ENCODE measurements at places on chromosomes 1 and 21. TPM values are rescaled to one million over a fixed set of nuclear protein-coding genes. Genes with fewer than 3 reads are reported as not detected.
A peak's percentile ranks its signal among the peaks of the same experiment; 100 is the strongest.

DNA sequence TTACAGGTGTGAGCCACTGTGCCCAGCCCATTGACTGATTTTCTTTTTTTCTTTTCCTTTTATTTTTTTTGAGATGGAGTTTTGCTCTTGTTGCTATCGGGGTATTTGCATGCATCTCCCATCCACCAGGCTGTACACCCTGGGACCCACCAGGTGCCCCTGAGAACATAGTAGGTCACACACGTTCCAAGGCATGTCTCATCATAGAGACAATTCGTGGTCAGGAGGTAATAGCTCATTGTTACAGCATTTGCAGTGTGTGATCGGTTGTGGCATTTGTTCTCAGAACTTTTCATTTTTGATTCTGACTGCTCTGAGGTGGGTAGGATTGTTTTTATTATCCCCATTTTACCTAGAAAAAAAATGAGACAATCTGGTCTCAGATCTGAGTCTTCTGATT lies 29.6 kb downstream of the BCL9 start:
- ATAC-seq: no peak

- no peak for ATAC-seq
Measured at GRCh38 chr1:191618181-191618580, 540.1 kb upstream of the RGS18 start.

DNA sequence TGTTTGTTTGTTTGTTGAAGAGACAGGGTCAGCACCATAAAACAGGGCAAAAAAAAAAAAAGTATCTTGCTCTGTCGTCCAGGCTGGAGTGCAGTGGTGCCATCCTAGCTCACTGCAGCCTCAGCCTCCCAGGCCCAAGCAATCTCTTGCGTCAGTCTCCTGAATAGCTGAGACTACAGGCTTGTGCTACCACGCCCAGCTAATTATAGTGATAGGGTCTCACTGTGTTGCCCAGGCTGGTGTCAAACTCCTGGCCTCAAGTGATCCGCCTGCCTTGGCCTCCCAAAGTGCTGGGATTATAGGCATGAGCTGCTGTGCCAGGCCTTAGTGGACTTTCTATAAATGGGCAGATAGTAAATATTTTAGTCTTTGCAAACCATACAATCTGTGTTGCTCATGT lies 19.2 kb downstream of the DDI2 start:
- no peak for ATAC-seq

DNA sequence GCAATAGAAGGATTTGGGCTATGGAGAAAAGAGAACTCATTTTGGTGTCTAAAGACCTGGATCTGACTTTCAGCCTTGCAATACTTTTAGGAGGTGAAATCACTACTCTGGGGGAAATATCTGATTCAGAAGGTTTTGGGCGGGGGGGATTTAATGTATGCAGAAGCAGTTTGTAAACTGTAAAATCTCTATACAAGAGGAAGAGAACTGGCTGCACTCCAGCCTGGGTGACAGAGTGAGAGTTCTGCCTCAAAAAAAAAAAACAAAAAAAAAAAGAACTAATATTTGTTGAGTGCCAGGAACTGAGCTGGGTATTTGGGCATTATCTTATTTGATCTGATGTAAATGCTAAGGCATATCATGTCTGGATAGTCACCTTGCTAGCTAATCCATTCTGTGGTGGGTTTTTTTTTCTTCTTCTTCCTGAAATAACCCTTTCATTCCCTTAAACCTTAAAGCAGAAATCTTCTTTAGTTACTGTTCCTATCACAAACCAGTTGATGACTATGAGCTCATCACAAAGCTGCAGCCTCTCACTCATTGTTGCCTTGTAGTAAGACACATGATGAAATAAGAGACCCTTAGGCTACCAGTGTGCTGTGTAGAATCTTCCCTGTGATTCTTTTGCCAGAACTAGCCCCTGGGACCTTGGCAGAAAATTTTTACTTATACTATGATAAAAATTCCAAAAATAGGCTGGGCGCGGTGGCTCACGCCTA lies 35.6 kb upstream of the SLC16A1 start:
- no peak for ATAC-seq

DNA sequence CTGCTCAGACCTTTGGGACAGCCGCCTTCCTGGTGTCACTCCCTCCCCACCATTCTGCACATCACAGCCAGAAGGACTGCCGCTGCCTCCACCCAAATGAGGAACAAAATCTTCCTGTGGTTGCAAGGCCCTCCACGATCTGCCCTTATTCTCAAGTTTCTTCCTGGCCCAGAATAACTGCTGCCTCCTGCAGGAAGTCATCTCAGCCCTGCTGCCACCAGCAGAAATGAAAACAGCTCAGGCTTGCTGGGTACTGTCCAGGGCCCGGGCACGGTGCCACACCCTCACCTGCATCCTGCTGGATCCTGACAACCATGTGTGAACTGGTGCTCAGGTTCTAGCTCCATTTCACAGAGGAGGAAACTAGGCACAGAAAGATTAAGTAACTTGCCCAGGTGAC lies 2.8 kb downstream of the CLDN19 start:
- ATAC-seq: peak; percentile 48

DNA sequence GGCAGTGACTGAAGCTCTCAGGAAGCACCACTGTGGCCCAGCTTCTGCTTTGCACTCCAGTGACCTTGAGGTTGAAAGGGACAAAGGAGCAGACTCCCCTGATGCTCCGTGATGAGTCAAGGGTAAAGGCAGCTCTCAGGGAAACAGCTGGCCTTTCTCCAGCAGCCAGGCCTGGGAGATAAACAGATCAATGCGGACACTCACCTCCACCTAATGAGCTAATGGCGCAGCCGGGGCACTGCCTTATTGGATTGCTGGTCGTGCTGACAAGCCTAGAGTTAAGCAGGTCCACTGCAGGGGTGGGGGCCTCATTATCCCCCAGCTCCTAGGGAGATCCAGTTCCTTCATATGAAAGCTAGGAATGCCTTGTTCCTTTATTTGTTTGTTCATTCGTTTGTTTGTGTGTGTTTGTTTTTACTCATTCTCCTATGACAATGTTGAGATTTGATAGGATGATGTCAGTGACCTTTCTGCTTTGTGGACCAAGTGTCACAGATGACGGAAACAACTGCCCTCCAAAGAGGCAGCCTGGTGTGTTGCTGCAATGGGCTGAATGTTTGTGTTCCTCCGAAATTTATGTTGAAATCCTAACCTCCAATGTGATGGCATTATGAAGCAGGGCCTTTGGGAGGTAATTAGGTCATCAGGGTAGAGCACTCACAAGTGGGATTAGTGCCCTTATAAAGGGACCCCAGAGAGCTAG lies 141.4 kb upstream of the BEND5 start:
- no peak for ATAC-seq

- ATAC-seq: peak; percentile 85
Measured at GRCh38 chr1:234309598-234310459, 63.4 kb upstream of the COA6 start.

GRCh38 chr1:32898056-32898455 lies 3.1 kb downstream of the TMEM54 start:
- no peak for ATAC-seq

GRCh38 chr1:200869753-200870391 lies 2.9 kb upstream of the GPR25 start:
- peak; percentile 31 for ATAC-seq

DNA sequence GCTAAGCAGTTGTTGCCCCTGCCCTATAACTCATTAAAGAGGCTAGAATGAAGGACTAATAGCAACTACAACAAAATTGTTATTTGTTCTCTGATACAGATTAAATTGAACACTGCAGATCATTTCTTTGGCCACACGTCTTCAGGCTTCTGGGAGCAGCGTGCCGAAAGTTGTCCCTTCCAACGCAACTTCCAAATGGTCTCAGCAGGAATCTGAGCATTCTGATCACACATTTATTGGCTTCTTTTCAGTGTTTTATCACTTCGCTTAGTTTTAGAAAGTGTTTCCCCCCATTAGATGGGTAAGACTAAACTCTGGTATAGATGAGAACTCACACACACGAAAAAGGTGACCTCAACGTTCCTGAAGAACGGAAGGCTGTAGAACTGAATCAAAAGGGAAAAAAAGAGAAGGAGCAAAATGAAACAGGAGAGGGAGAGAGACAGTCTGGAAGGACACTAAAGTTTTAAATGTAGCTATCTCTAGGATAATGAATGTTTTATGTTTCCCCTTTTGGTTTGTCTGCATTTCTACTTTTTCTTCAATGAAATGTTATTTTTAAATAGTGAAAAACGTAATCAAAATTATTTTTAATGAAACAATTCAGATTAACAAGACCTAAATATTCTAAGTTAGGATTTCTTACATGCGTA lies 336.5 kb downstream of the RRAGC start:
- no peak for ATAC-seq

DNA sequence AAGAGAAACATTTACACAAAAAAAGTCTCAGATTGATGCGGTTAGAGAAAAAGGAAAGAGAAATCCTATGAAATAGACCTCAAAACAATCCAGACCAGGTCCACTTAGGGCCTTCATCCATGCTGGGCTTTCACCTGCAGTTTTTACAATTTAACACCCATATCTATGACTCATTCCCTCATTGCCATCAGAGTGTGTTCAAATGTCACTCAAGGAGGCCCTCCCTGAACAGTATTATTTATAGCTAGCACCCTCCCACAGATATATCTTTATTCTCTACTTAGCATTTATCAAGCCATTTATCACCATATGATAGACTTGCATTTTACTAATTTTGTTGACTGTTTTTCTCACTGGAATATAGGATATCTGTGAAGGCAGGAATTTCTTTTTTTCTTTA lies 824 bp upstream of the KRTAP21-3 start:
- no peak for ATAC-seq

- ATAC-seq: no peak
Measured at GRCh38 chr1:187854457-187854856, 1025.7 kb downstream of the PLA2G4A start.

DNA sequence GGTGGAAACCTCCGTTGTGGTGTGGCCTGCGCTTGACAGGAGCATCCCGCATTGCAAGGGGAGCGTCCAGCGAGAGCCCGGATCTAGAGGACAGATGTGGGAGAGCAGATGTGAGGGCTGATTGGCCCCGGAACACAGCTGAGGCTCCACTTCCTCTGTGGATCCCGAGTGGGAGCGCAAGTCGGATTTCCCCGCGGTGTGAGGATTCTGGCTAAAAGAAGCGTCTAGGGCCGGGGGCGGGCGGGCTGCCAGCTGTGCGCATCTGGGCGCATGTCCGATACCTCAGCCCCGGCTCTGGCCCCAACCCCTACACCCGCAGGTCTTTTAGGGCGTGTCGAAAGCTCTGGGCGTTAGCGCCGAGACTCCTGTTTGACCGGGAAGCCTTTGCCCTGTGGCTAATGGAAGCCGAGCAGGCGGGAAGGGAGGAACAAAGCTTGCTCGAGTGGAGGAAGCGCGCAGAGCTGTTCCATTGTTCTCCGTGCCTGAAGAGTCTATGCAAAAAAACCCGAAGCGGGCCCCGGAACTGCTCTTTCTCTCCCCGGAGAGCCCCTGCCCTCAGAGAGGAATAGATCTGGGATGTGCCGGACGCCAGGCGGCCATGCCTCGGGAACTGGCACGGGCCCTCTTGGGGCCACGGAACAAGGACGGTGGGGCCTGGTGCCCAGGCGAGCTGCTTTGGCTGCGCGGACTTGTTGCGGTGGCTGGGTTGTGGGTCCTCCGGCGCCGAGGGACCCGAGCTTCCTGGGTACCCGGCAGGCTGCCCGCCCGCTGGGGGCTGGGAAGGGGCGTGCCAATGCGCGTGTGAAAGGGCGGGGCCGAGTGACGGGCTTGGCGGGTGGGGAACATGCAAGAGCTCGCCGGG lies 111.1 kb downstream of the NAV1 start:
- ATAC-seq: peak; percentile 88

GRCh38 chr1:19809044-19809750 lies 5.9 kb downstream of the RNF186 start:
- ATAC-seq: no peak

GRCh38 chr1:64505944-64506655 lies 36.2 kb downstream of the CACHD1 start:
- ATAC-seq: peak; percentile 89

DNA sequence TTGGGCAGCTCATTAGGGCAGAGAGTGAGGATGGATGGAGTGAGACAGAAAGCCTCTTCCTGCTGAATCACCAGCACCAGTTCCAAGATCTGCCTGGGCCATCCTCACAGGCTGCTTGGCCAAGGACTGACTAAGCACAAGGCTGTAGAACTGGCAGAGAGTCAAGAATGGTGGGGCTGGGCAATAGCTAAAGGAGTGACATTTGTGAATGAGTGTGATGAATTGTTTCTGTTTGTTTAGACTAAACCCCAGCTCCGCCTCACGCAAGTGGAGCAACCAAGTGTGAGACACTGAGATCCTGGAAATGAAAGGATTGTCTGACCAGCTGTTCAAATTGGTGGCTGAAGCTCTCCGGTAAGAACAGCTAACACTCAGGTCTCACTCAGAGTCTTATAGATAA lies 38.6 kb downstream of the BRINP2 start:
- ATAC-seq: peak; percentile 99

DNA sequence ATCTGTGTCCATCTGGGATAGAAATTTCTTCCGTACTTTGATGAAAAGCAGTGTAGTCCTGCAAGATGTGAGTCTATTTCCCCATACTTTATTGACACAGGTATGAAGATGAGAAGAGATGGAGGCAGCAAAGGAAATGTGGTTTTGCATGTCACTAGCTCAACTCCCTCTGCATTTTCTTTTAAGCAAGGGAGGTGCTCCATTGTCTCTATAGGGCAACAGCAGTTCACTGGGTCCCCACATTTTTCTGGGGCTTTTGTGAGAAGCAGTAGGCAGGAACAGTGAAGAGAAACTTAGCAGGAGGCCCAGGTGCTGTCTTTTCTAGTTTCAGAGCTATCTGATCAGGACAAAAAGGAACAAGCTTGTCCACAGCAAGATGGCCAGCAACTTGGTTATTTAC lies 37.1 kb downstream of the C21orf91 start:
- ATAC-seq: no peak

DNA sequence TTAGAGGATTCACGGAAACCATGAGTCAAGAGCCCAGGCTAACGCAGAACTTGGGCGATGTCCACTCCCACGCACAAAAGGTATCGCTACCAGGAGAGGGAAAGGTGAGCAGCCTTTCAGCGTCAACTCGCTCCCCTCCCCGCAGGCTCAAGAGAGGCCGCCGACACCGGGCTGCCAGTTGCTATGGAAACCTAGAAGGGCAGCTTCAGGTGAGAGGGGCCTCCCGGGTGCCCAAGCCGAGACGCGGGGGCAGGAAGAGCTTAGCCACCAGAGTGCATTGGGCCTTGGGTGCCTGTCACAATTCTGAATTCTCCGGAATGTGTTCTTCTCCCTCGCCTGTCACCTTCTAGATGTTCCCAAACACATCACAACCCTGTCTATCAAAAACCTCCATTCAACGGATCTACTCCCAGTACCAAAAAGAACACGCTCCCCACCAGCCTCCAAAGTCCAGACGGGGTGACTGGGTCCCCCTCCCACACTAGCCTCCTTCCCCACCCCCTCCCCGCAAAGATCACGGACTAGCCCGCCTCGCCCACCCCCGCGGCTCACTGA lies 694 bp downstream of the MEAF6 start:
- ATAC-seq: peak; percentile 37

GRCh38 chr1:206924592-206925105 lies 2.9 kb upstream of the FCMR start:
- no peak for ATAC-seq

Gene S100A7A
- total RNA-seq: 24.6 TPM

Gene DTL
- 6.7 TPM for total RNA-seq

Gene KPNA6
- 54.1 TPM for total RNA-seq
